GM19239 (cell line): ENCODE measurements at places on chromosomes 5 and 9.

DNA sequence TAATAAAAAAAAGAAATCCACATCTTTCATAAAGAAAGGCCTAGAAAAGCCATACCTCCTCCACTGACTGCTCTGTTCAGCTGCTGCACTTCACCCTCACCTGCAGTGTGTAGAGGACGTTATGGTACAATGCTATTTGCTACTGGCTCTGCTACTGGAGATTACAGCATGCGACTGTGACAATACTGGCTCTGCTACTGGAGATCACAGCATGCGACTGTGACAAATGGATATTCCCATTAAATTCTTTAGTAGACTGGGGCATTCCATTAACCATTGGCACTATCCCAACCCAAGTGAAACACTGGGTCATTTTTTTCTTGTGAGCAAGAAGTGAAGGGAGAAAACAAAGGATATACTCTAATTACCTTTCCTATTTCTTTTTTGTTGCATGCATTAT, 1063.5 kb upstream of the DMAC1 start:
- DNase-seq, result no peak

DNA sequence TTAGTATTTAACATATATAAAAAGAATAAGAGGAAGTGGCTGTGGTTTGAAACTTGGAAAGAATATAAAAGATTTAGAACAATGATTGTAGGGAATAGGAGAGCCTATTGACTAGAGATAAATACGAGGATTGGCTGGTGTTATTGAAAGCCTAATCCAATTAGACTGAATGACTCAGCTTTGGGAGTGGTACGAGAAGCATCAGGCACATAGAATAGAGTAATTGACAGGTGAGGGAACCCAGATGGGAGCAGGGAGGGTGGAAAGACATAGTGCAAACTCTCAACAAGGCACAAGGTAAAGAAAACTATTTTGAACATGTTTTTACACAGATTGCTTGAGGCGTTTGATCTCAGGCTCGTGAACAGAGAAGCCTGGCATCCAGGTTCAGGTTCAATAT, 338.9 kb upstream of the KLF9 start:
- no peak for DNase-seq

- no peak for DNase-seq
These were observed 63.9 kb downstream of the PRRT1B start for GRCh38 chr9:131609099-131609830.

GRCh38 chr5:143448518-143448917, 45.0 kb upstream of the NR3C1 start:
- no peak for DNase-seq

DNA sequence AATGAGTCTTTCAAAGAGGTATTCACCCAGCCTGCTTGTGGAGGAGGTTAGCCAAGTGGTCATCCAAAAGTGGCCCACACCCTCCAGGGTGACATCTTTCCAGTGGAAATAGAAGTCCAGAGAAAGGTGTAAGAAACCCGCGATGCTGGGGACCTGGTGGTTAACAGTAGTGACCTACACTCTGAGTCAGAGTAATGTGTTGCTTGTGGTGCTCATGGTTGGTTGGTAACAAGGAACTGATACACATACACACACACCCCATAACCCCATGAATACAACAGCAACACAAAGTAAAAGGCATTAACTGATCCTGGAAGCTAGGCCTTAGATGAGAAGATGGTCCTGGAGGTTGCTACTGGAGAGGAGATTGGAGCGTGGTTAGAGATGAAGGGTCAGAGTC, 26.9 kb downstream of the MRPS30 start:
- no peak for DNase-seq

DNA sequence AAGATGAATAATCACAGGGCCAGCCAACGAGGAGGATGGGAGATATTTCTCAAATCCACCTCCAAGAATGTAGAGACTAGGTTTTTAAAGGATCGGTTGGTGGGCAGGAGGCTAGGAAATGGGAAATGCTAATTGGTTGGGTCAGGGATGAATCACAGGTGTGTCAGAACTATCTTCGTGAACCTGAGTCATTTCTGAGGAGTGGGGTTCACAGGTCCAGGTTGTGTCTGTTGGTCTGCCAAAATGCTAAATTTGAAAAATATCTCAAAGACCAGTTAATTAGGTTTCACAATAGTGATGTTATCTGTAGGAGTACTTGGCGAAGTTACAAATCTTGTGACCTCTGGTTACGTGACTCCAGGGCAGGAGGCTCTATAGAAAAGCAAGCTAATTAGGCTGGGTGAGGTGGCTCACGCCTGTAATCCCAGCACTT, 2.6 kb upstream of the PLAA start:
- no peak for DNase-seq

- DNase-seq, result no peak
These were observed 52.9 kb downstream of the COMMD10 start for GRCh38 chr5:116137544-116138378.

DNA sequence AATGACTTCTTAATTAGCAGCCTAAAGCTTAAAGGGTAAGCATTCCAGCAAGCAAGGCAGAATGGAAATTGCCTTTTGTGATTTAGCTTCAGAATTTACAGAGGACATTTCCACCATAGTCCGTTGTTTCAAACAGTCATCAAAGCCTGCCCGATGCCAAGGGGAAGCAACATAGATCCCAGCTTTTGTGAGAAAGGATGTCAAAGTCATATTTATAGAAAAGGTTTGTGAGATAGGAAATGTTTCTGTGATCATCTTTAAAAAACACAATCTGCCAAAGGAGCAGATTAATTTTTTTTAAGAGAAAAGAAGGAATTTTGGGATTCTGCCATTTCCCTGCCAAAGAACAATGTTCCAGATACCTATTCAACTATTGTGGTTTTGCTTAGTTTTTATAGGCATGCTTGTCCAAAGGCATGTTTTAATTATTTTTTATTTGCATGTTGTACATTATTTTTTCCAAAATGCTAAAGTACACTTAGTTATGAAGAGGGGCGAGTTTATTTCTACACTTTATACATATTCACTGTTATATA, 346.9 kb downstream of the ZNF608 start:
- DNase-seq, result no peak

DNA sequence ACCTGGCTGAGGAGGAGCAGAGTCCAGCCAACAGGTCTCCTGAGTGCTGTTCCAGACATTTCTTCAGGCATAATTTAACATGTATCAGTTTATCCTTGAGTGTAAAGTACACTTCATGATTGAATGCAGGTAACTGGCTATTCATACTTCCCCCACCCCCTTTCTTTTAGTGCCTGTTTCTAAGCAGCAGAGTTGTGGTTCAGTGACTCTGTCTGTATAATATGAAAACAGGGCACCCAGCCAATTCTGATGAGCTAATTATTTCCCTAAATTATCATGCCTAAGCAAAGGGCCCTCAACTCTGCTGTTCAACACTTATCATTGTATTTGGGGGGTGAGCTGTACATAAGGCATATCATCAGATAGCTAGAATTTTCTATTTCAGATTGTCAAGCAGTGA, 51.9 kb upstream of the ZSWIM6 start:
- DNase-seq, result no peak

- DNase-seq, result no peak
These were observed 295.5 kb upstream of the EFNA5 start for GRCh38 chr5:107966201-107966600.

- DNase-seq, result no peak
These were observed 546.3 kb downstream of the EBF1 start for GRCh38 chr5:158553195-158553961.

DNA sequence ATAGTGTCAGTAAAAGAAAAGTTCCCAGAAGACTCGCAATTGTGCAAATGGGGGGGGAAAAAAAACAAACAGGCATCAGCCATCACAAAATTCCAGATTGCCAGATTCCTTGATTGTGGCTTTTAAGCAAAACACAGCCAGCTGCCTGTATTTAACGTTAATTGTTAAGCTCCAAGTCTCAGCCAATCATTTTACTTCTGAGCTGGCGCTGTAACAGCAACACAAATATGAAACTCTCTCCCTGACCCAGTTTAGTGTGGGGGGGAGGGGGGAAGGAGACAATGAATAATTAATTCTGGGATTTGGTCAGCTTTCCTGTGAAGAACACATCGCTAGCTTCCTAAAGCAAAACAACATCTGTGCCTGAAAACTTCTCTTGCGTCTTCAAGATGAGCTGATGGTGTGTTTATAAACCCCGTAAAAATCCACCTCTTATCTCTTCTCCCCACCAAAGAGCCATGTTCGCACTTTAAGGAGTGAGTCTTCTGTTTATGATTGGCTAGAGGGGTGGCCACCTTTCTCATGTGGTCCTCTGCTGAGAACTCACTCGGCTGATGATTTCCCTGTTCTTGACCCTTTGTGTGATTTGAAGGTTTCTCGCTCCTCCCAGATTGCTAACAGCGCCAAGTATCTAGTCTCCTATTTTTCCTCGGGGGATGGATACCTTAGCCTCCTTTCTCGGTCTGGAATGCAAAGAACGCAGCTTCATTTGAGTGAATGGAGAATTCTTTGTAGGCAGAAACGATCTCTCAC, 160.2 kb upstream of the DAPK1 start:
- DNase-seq, result no peak

GRCh38 chr5:8827696-8828095, 718.2 kb downstream of the SEMA5A start:
- no peak for DNase-seq

DNA sequence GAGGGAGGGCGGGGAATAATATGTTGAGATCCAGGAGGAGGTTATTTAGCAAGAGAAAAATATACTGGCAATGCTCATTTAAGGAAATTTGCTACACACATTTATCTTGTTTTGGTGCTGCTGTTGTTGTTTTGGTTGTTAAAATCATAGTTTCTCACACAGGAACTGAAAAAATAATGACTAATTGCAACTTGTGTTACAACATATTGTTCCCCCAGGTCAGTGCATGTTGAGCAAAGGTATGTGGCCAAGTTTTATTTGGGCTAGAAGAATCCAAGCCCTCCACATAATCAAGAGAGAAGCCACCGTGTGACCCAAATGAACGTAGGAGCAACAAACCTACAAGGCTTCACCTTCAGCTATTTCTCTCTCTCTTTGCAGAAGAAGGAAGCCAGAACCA, 220.3 kb upstream of the DAPK1 start:
- no peak for DNase-seq

GRCh38 chr5:97842687-97843086, 659.6 kb upstream of the RIOK2 start:
- DNase-seq, result no peak

DNA sequence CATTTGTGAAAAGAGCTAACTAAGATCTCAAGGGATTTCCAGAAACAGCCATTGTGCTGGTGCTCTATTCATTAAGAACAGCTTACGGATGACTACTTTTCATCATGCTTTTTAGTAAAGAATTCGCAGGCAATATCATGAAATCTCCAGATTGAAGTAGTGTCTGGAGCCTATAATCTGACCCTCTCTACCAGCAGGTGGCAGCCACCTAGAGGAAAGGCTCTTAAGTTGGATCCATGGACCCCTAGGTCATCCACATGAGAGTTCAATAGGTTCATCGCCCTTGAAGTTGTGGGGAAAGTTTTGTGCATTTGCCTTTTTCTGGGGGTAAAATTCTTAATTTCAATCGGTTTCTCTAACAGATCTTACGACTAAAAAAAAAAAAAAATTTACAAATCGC, 82.3 kb downstream of the SLC1A3 start:
- DNase-seq, result no peak

DNA sequence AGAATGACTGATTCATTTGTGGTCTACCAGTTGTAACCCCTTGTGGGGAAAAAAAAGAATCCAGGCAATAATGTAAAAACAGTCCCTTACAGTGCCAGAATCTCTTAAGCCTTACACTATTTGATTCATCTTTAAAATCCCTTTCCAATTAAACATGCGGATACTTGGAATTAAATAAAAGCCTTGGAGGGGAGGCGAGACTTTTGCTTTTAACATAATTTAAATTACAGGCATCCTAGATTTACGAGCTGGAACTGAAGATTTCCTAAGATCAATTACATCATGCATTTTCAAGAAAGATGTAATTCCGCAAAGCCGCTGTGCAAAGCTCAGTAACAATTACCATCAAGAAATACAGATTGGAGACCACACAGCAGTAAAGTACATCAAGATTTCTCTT, 370.2 kb downstream of the MTRR start:
- no peak for DNase-seq

DNA sequence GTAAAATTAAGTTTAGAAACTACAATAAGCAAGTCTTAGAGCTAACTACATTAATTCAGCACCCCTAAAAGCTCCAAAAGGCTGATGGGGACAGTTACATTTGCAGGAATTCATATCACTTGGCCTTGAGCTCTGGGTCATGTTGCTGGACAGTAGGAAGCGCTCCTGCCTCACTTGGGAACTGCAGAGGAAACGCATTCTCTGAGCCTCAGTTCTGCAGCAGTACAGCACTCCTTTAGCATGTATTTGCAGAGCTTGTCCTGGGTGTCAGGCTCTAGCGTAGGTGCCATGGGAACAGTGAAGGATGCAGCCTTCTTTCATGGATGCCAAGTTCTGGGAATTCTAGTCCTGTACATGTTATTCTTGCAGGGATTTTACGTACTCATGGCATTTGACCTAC, 710.4 kb downstream of the IRX1 start:
- no peak for DNase-seq

DNA sequence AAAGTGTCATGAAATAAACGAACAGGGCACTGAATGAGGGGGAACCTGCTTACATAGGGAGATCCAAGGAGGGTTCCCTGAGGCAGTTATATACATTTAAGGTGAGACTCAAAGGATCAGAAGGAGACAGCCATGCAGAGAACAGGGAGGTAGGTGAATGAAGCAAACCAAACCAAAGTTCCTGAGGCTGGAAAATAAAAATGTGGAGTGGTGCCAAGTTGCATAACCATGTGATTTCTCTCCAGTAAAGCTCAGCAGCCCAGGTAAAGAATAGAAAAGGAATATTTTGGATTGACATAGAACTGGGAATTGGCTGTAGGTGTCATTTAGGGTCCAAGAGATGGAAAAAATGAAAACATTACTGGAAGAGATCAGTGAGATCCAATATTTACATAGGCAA, 110.7 kb downstream of the CAAP1 start:
- no peak for DNase-seq

GRCh38 chr5:83375049-83375745, 96.3 kb upstream of the VCAN start:
- DNase-seq, result no peak

DNA sequence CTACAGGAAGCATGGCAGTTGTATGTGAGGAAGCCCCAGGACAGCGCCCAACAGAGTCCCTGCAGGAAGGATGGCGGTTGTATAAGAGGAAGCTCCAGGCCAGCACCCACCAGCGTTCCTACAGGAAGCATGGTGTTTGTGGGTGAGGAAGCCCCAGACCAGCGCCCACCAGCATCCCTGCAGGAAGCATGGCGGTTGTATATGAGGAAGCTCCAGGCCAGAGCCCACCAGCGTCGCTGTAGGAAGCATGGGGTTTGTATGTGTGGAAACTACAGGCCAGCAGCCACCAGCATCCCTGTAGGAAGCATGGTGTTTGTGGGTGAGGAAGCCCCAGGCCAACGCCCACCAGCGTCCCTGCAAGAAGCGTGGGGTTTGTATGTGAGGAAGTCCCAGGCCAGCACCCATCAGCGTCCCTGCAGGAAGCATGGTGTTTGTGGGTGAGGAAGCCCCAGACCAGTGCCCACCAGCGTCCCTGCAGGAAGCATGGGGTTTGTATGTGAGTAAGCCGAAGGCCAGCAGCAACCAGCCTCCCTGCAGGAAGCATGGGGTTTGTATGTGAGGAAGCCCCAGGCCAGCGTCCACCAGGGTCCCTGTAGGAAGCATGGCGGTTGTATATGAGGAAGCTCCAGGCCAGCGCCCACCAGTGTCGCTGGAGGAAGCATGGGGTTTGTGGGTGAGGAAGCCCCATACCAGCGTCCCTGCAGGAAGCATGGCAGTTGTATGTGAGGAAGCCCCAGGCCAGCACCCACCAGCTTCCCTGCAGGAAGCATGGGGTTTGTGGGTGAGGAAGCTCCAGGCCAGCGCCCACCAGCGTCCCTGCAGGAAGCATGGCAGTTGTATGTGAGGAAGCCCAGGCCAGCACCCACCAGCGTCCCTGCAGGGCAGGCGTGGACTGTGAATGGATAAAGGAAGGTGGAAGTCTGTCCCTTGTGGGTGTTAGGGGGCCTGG, 79.0 kb downstream of the DAP start:
- DNase-seq, result no peak
